Inflammatory macrophage treated with lipopolysaccharide for 1 hour (primary cell): ENCODE measurements at places on chromosomes 6 and 20.

DNA sequence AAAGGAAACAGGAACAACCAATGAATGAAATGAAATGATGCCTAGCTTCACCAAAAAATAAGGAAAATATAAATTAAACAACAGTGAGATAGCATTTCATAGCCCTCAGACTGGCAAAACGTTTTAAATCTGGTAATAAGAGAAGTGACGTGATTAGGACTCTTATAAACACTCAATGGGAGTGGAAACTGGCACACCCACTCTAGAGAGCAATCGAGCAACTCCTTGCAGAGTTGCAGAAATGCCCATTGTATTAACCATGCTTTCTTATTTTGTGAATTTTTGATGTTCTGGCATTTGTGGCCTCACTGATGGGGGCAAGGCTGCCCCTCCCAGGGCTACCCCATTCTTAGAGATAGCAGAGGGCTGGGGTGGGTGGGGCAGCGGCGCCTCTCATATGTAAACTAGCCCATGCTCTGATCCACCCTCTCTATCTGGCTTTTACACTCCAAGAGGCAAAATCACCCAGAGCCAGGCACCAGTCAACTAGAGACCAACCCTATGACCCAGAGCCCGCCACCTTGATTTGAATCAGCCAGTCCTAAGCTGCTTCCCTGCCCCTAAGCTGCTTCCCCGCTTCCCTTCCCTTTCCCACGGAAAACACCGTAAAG is 6.4 kb upstream of the PNPLA1 start:
- no peak for DNase-seq

DNA sequence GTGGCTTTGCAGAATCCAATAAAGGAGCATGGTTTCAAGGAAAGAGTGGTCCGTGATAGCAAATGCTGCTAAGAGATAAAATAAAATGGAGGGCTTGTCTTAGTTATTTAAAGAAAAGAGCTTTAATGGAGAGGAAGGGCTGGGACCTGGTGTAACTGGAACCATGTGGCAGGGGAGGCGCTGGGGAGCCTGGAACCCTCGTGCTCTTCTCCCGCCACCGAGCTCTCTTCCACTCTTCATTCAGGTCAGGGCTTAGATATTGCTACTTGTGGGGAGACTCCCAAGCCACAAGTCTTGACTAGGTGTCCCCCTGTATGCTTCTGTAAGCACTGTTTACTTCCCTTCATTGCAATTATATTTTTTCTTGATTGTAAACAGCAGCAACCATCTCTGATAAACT is 15.2 kb upstream of the ARFGEF3 start:
- no peak for DNase-seq

GRCh38 chr20:64065974-64066343 is 3.0 kb downstream of the TCEA2 start:
- DNase-seq = no peak

- no peak for DNase-seq
Measured at GRCh38 chr6:143018955-143019354, 41.7 kb upstream of the AIG1 start.

DNA sequence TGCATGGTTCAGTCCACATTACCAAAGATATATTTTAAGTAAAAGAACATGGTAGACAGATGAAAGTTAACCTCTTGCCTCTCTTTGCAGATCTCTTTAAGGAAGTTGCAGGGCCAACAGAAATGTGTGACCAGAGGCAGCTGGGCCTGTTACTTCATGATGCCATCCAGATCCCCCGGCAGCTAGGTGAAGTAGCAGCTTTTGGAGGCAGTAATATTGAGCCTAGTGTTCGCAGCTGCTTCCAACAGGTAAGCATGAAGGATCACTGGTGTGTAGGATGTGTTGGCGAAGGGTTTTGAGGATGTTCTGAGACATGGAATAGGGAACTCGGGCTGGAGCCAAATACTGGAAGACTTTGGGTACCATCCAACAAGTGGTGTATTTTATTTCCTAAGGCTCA is 508.6 kb downstream of the UTRN start:
- DNase-seq = no peak
